ENCODE measurements at places on chromosomes 6 and 20.
A peak's percentile ranks its signal among the peaks of the same experiment; 100 is the strongest.

- DNase-seq, result no peak
Observed at GRCh38 chr6:15066089-15066758, 179.6 kb upstream of the JARID2 start.

DNA sequence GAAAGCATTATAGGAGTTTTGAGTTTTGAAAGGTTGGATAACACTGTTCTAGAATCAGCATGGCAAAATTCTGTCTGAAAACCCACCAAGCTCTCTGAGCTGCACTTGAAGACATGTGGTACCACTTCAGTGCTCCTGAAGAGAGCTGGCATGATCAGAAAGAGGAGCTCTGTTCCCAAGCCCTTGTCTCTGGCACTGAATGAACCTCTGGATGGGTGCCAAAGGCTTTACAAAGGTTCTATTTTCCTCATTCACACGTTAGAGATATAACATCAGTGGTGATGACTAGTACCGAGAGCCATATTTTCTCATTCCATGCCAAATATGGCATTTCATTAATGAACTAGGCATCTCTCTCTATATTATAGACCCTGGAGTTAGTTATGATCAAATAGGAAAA is 301.8 kb upstream of the ID4 start:
- DNase-seq, result no peak

DNA sequence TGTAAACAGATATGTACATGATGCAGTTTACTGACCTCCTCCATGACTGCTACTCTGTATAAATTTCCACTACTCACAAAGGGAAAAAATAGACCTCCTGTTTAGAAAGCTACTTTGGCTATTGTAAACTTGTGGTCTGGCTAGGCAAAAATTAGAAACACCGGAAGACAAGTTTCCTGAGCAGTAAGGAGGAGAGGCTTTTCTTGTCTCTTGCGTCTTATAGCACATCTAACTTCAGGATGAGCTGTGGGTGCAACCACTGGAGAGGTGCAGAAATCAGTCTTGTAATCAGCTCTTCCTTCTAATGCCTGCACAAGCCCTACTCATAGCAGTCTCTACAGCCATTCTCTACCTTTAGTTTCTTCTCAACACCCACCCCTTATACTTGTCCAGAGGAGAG is 296.5 kb upstream of the SLC35B3 start:
- no peak for DNase-seq

GRCh38 chr20:30502670-30503069 is 754.8 kb upstream of the DEFB115 start:
- DNase-seq, result no peak

DNA sequence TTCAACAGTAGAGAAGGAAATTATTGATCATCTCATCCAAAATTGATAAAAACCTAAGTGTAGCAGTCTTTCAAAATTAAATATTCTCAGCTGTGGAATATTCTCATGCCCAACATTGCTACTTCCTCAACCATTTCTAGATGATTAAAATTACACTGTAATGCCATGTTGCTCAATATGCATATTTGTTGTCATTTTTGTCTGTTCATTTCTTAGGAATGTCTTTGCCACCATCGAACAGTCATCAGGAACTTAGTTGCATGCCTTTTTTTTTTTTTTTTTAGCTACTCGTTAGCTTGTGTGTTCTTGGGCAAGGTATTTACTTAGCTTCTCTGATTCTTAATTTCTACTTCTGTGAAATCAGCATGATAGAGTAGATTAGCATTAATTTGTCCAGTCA is 188.6 kb downstream of the DTNBP1 start:
- peak; percentile 70 for DNase-seq

- DNase-seq, result no peak
Observed at GRCh38 chr6:157557559-157557958, 176.6 kb downstream of the ZDHHC14 start.

GRCh38 chr6:35209081-35209480 is 4.7 kb upstream of the SCUBE3 start:
- no peak for DNase-seq

- DNase-seq, result peak; percentile 1
Observed at GRCh38 chr6:117776441-117776840, 101.2 kb downstream of the NUS1 start.

DNA sequence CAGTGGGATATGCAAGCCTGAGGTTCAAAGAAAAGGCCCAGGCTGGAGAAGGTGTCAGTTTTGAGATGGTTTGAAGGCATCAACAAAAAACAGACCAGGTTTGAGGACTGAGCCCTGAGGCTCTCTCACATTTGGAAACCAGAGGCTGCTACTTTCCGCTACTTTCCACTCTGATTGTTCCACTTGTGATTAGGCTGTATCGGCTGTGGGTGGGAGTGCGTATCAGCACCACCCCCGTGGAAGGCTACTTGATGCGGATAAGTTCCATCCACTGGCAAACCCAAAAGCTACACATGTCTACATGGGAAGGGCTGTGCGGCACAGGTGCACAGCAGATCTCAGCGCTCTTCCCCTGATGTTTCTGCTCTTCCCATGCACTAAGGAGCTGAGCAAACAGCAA is 198.7 kb downstream of the GMPR start:
- DNase-seq, result no peak

- DNase-seq, result no peak
Observed at GRCh38 chr20:4844751-4845465, 123.2 kb downstream of the PRND start.

DNA sequence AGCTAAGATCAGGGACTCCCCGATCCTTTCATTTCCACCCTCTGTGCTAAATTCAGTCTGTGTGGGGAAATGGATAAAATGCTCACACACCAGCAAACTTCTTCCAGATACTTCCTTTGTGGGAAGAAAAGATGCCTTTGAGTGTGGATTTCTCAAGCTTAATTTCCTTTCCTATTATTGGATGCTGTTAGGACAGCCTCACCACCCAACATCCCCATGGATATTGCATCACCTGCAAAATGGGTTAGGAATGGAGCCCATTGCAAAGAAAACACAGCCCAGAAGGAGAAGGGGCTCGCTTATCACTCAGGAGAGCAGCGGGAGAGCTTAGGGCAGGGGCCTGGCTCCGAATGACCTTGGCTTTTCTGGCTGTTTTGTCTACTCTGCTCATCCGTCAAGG is 272.2 kb downstream of the CDC5L start:
- no peak for DNase-seq

DNA sequence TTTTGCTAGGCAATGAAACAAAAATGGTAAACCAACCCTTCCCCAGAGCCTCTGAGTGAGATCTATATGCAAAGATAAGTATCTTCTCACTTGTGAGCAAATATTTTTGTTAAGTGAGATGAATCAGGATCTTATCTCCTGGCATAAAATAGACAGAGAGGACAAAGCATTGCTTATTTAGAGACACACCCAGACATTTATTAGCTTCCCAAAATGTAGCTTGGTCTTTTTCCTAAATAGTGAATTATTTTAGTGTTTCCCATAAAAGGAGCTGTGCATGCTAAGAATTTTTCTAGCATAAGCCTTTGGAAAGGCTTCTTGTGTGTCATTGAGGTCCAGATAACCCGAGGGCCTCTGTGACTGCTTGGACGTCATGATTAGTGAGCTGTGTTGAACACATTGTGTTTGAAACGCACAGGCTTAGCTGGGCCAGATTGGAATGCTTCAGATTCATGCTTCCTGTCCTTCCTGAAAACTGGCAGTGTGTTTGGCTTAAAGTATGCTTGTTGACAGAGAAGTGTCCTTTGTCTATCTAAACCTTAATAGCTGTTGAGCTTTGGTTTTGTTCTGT is 16.5 kb downstream of the MTHFD1L start:
- DNase-seq, result peak; percentile 100

DNA sequence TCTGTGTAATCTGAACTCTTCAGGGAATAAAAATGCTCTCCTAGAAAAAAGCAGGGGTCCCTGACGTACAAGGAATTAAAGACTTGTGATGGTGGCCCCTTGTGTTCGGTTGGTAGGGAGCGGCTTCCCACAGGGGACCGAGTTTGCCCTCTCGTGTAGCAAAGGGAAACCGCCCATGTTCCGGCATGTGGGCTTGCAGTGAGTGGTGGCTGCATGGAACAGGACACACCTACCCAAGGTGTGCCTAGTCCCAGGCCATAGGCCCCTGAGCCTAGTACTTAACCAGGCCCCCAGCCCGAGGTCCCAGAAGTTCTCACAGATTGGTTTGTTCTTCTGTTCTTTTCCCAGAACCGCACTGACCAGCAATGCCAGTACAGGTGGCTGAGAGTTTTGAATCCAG is 15.5 kb downstream of the MYBL2 start:
- no peak for DNase-seq

GRCh38 chr20:41224281-41224680 is 86.9 kb downstream of the PLCG1 start:
- DNase-seq, result no peak

- peak; percentile 28 for DNase-seq
Observed at GRCh38 chr6:12097791-12098190, 85.7 kb downstream of the HIVEP1 start.

DNA sequence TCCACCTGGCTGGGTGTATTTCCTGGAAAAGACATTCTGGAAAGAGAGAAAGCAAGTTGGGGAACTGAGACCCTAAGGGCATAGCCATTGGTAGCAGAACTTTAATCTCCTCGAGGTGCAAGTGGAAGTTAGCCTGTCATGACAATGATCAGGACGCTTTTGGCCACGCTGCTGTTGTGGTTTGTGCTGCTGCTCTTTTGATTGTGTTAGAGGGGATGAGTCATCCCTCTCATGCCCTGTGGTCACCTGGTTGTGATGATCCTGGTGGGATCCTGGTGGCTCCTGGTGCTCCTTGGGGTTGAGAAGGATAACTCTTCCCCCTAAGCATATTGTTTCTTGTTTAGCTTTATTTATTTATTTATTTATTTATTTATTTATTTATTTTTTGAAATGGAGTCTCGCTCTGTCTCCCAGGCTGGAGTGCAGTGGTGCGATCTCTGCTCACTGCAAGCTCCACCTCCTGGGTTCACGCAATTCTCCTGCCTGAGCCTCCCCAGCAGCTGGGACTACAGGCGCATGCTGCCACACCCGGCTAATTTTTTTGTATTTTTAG is 350.3 kb downstream of the KIF16B start:
- no peak for DNase-seq

DNA sequence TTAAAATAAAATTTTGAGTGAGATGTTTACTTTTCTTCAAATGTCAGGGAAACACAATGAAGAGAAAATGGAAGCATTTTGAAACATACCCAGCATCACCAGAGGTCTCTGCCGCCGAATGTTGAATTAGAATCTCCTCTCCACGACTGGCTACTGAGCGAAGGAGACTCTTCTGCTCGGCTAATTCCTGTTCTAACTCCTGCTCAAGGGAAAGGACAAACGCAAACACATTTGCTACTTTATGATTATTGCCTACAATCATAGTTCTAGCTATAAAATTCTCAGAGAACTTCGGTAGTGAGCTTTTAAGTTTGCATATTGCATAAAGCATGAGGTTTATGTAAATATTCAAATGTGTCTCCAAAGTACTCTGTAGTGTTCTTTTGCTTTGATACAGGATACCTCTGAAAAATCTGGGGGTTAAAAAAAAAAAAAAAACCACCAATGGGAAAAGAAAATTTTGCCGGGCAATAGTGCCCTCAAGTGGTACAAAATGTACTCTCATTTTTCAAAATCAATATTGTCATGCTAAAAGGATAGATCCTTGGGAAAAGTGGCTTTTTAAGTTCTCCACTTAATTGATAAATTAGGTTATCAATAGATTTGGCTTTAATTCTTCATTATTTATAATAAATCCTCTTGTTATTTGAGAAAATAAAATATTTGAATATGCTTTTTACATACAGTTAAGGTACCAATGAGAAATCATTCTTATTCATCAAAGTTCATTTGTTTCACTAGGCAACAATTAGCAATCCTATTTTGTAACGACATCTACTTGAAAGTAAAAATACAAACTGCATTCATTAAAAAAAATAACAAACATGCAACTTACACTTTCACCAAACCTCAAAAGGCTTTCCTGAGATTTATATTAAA is 369.0 kb downstream of the SYNE1 start:
- DNase-seq, result no peak

DNA sequence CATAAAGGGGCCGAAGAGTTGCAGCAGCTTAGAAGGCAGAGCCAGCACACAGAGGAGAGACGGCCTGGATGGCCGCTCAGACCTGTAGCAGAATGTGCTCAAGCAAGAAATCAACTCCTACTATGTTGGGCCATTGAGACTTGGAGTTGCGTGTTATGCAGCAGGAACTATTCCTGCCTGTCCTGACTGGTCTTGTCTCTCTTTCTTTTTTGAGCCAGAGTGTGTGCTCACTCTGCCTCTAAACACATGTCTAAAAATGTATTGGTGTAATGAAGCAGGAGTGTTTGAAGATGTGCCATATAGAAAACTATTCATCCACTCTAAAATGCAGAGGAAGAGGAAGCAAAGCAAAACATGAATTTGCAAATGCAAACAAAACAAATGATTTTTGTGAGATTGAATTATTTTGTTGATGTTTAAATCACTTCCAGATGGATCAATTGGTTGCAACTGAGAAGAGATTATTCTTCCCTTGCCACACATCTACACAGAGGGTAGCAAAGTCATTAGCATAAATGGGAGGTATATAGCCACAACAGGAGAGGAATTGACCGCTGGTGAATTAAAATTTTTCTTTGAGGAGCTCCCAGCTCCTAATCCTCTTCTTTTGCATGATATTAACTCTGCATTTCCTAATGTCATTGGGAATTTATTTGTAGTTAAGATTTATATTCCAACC is 20.4 kb upstream of the SYNJ2 start:
- DNase-seq, result no peak

DNA sequence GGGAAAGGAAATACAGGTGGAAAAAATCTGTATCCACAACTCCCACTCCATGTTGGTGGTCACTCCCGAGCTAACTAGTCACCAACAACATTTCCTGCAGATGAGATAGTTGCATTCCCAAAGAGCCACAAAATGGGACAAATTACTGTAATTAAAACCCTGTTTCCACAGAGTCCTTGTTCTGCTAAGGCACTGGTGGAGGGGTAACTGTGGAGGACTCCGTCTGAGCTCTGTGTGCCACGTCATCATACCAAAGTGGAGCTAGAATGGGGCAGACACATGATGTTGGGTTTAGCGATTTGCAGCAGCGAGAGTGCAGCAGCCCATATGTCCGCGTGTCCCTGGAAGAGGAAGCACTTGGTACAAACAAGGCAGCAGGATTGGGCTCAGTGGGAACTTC is 172.5 kb upstream of the KCNK16 start:
- no peak for DNase-seq

GRCh38 chr6:46325561-46326530 is 155.1 kb upstream of the ENPP5 start:
- peak; percentile 28 for DNase-seq

DNA sequence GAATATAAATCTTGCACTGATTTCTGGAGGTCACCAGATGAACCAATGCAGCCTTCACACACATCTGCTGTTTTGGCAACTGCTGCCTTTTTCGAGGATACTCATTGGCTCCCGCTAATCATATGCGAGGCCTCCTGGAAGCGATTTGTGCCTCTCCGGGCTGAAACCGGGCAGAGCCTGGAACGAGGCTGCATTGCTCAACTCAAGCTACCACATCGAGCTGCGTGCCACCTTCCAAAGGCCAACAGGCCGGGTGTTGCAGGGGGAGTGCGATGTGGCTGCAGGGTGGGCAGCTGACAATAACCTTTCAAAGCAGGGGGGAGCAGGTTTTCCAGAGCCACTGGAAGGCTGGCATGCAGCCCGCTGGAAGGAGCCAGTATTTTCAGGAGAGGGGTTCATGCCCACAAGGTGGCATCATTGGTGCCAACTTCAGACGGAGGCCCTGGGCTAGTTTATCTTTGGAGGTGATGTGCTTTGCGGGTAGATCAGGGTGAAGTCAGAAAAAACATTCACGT is 122.6 kb upstream of the IFNGR1 start:
- DNase-seq, result no peak

- DNase-seq, result no peak
Observed at GRCh38 chr6:16949716-16950115, 152.1 kb upstream of the STMND1 start.

- no peak for DNase-seq
Observed at GRCh38 chr6:113306552-113307145, 550.5 kb upstream of the MARCKS start.
